H4 (cell line): ENCODE measurements at places on chromosomes 1 and 21.

- DNase-seq = no peak
These were observed 8.5 kb downstream of the CADM3 start for GRCh38 chr1:159179906-159180305.

GRCh38 chr1:78464449-78464891 lies 26.3 kb upstream of the PTGFR start:
- DNase-seq = no peak

GRCh38 chr1:109498161-109498801 lies 4.4 kb downstream of the CYB561D1 start:
- DNase-seq = no peak

- DNase-seq = no peak
These were observed 15.7 kb downstream of the EPHX1 start for GRCh38 chr1:225825607-225826007.

DNA sequence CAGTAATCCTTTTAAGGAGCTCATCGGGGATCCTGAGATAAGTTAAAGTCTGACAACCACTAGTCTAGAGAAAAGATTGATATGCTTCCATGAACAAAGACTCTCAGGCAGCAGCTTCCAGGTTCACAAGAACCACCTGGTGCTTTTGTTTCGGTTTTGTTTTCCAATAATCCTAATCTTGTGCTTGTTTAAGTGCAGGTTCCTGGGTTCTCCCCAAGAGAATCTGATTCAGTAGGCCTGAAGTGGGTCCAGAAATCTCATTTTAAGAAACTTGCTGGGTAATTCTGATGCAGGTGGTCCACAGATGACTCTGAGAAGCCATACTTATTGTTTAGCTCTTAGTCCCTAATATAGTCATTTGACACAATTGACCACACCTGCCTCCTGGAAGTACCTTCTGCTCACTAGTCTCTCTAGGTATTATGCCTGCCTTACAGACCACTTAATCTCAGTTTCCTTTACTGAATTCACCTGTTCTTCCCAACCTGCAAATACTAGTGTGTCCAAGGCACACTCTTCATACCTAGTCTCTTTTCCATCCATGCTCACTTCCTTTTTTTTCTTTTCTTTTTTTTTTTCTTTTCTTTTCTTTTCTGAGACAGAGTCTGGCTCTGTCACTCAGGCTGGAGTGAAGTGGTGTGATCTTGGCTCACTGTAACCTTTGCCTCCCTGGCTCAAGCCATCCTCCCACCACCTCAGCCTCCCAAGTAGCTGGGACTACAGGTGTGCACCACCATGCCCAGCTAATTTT lies 20.5 kb upstream of the FRRS1 start:
- DNase-seq = no peak
